ENCODE measurements at places on chromosomes 1 and 21.

DNA sequence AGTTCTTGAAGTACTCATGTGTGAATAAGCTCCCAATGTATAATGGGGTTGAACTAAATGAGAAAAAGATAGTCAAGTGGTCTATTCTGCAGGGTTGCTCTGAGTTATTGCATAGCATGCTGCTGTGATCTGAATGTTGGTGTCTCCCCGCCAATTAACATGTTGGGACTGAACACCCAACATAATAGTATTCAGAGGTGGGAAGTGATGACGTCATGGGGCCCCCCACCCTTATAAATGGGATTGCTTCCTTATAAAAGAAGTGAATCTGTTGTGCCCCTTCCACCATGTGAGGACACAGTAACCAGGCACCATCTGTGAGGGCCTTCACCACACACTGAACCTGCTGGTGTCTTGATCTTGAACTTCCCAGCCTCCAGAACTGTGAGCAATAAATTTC, 50.2 kb downstream of the MAB21L3 start:
- DNase-seq: no peak

DNA sequence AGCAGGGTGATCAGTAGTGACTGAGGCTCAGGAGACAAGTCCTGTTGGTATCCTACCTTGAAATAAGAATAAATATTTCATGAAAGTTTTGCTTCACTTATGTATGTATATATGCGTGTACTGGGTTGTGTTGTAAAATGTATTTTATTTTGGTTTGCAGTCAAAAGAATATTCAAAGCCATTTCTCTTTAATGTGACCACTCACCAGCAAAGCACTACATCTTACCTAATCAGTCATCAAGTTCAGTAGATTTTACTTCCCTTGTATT, 11.0 kb downstream of the SCP2 start:
- no peak for DNase-seq

DNA sequence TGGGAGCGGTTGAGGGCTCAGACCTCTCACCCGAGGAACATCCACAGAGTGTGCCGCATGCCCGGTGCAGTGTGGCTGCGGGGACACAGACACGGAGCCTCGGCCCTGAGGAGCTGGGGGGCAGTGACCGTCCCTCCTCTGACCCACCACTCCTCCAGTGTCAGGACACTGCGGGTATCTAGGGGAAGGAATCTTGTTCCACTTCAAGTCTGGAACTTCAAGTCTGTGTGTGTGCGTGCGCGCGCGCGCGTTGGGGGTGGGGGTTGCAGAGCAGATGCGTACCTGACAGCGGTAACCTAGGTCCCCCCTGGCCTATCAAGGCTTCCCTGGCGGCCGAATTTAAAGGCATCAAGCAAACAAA, 17.3 kb downstream of the PCSK9 start:
- DNase-seq: no peak

DNA sequence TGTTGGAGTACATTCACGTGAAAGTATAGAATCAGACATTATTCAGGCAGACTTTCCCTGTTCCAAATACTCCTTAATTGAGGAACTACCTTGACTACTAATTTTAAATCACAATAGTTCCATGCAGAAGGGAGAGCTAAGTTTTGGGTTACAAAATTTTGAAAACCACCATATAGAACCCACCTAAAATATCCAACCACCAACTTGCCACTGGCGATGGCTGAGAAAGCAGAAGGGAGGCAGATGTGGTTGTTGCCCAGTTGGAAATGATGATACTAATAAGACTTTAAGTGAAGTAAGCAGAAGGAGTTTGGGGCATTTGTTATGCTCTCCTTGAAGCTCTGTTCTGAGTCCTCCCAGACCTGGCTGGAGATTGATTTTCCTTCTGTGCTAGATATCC, 190.7 kb downstream of the HLX start:
- DNase-seq: no peak

DNA sequence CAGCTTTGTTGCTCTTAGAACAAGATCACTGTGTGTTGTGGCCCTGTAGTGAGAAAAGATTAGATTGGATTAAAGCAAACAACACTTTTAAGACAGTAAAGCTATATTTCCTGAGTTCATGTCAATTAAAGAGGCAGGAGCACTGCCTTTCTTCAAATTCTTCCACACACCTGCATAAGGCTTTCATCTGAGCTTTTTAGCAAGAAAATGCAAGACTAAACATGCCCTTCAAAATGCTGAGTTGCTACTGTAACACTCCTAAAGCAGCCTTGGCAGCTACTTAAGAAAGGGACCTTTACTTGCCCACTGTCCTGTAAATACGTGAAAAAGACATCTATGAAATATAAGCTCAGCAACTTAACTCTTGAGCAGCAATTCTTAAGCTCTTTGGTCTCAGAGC, 11.8 kb downstream of the DPH5 start:
- DNase-seq: no peak

Measured in bone marrow (tissue), 2 donors.